ENCODE measurements at places on chromosomes 5 and 9. TPM values are rescaled to one million over a fixed set of nuclear protein-coding genes. Genes with fewer than 3 reads are reported as not detected.

The GCNT1 gene
- total RNA-seq = 8.1 TPM

GRCh38 chr9:76912636-76913275, 6.8 kb upstream of the PRUNE2 start:
- DNase-seq = no peak
- peaks cover 39% of the 10 kb centered on the region for H3K27me3 ChIP-seq
- H3K4me1 ChIP-seq = no peaks in the 10 kb centered on the region
- H3K4me3 ChIP-seq = no peak overlapping the region
- H3K36me3 ChIP-seq = no peaks in the 10 kb centered on the region
- H3K27ac ChIP-seq = no peak overlapping the region

The CDH9 gene
- total RNA-seq = not detected

DNA sequence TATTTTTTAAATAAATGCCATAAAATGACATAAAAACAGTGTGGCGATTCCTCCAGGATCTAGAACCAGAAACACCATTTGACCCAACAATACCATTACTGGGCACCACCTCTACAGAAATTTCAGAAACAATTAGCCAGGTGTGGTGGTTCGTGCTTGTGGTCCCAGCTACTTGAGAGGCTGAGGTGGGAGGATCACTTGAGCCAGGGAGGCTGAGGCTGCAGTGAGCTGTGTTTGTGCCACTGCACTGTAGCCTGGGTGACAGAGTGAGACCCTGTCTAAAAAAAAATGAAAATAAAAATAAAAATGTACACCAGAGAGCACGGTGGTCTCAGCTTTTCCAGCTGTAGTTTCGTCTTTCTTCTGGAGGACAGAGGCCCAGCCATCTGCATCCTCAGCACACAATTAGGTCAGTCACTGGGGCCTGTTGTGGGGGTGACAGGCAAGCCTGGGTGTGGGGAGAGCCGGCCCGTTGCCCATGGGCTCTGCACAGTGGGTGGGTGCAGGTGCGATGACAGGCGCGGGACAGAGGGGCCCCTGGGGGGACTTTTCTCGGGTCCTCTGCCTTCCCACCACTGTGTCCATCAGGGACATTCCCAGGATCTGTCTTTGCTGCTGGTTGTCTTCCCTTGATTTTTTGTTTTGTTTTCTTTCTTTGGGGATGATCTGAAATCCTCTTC, 9.8 kb downstream of the COL5A1 start:
- no peaks in the 10 kb centered on the region for H3K36me3 ChIP-seq
- H3K4me1 ChIP-seq = no peaks in the 10 kb centered on the region
- no peak overlapping the region for H3K4me3 ChIP-seq
- H3K27me3 ChIP-seq = no peaks in the 10 kb centered on the region
- H3K27ac ChIP-seq = no peak overlapping the region
- no peak for DNase-seq

The PCDHGC3 gene
- total RNA-seq = 1.8 TPM

GRCh38 chr5:90308787-90309585, 100.6 kb downstream of the CETN3 start:
- no peak for DNase-seq
- H3K36me3 ChIP-seq = no peaks in the 10 kb centered on the region
- H3K27ac ChIP-seq = no peak overlapping the region
- no peaks in the 10 kb centered on the region for H3K4me1 ChIP-seq
- no peak overlapping the region for H3K4me3 ChIP-seq
- H3K27me3 ChIP-seq = no peaks in the 10 kb centered on the region

DNA sequence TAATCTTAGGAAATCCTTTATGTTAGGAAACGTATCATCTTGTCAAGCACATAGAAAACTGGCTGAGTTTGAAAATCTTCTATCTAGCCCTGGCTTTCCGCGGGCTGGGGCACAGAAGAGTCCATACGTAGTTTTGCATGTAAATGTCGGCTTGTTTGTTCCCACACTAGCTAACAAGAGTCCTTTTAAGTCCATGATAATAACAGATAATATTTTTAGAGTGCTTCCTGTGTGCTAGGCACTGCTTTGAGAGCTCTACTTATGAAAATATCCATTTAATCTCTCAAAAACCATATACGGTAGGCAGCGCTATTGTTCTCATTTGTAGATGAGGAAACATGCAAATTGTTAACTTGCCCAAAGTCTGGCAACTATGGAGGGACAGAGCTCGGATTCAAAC, 40.5 kb downstream of the FYB1 start:
- peaks cover 14% of the 10 kb centered on the region for H3K36me3 ChIP-seq
- H3K27ac ChIP-seq = peak overlapping the region; percentile 91
- DNase-seq = no peak
- no peaks in the 10 kb centered on the region for H3K27me3 ChIP-seq
- peak overlapping the region; percentile 86 for H3K4me3 ChIP-seq
- peaks cover 69% of the 10 kb centered on the region for H3K4me1 ChIP-seq

DNA sequence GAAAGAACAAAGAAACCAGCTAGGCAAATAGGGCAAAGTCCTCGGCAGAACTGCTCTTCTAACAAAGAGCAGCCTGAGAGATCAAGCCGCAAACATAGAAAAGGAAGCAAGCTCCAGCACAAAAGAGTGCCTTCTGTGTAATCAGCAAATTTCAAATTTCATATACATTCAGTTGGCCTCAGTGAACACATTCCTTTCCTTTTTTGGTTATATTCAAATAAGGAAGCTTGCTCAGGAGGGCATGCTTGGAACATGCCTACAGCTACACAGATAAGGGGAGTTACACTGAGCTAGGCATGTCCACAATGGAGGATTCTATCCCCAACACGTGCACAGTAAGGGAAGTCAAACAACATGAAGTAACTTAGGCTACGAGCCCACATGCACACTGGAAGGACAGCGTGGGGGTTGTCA, 23.4 kb downstream of the IL33 start:
- H3K27me3 ChIP-seq = peaks cover 14% of the 10 kb centered on the region
- H3K27ac ChIP-seq = no peak overlapping the region
- no peak for DNase-seq
- no peaks in the 10 kb centered on the region for H3K4me1 ChIP-seq
- no peaks in the 10 kb centered on the region for H3K36me3 ChIP-seq

DNA sequence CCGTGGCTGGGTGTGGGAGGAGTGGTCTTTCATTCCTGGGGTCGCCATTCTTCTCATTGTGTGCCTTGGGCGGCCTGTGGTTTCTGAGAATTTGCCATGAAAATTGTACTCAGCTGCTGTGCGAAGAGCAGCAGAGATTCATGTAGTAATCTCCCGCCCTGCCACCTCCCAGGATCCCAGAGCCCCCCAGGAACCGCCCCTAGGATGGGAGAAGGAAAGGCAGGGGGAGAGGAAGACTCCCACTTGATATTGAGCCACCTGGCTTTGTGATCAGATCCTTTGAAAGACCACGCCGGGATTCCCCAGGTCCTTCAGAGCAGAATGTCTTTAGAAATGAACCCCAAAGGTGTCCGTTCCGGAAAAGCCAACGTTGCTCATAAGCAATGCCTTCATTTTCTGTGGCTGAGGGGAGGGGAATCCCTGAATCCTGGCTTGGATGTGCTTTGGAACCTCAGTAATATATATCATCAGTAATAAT, 27.6 kb downstream of the NEURL1B start:
- no peak overlapping the region for H3K27ac ChIP-seq
- no peaks in the 10 kb centered on the region for H3K4me1 ChIP-seq
- no peaks in the 10 kb centered on the region for H3K27me3 ChIP-seq
- H3K4me3 ChIP-seq = no peak overlapping the region

GRCh38 chr5:38462976-38463633, 93.3 kb downstream of the LIFR start:
- H3K4me1 ChIP-seq = peaks cover 7% of the 10 kb centered on the region
- no peak overlapping the region for H3K4me3 ChIP-seq
- no peak for DNase-seq
- H3K36me3 ChIP-seq = peaks cover 6% of the 10 kb centered on the region
- peak overlapping the region; percentile 2 for H3K27ac ChIP-seq
- H3K27me3 ChIP-seq = peaks cover 28% of the 10 kb centered on the region

The SERF1A gene
- total RNA-seq = 10.8 TPM

The JMY gene
- total RNA-seq = 3.4 TPM

GRCh38 chr9:35658137-35658967, at the start of gene CCDC107:
Gene CCDC107, plus strand, starts transcription at chr9:35658292. Its CDS starts 88 bp downstream, at chr9:35658380.
- peak; percentile 91 for DNase-seq
- peaks cover 6% of the 10 kb centered on the region for H3K36me3 ChIP-seq
- H3K4me3 ChIP-seq = peak within 1 kb of the TSS; percentile 88
- H3K27ac ChIP-seq = peak within 1 kb of the TSS; percentile 99
- no peaks in the 10 kb centered on the region for H3K27me3 ChIP-seq

DNA sequence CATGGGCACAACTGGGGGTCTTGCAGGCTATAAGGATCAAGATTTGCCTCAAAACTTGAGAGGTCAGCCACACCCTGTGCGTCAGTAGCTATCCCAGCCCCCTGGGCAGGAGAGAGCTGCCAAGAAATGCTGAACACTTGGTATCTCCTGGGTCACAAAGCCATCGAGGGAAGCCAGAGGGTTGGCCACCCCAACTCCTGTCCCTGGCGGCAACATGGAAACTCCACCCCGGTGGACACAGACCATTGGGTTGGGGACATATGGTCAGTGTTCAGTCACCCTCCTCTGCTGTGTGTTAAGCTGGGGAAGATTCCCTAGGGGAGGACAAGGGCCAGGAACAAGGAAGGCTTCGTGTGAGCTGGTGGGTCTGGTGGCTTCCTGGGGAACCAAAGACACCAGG, 140.6 kb downstream of the C5orf15 start:
- no peak overlapping the region for H3K4me3 ChIP-seq
- H3K27me3 ChIP-seq = peaks cover 1% of the 10 kb centered on the region
- no peaks in the 10 kb centered on the region for H3K36me3 ChIP-seq
- H3K4me1 ChIP-seq = peaks cover 5% of the 10 kb centered on the region
- H3K27ac ChIP-seq = no peak overlapping the region
- no peak for DNase-seq

The PCDHB8 gene
- not detected for total RNA-seq

The TAF1L gene
- not detected for total RNA-seq

The PLAC8L1 gene
- total RNA-seq = 2.5 TPM

- H3K4me1 ChIP-seq = no peaks in the 10 kb centered on the region
- no peak for DNase-seq
- peaks cover 20% of the 10 kb centered on the region for H3K27me3 ChIP-seq
- H3K27ac ChIP-seq = no peak overlapping the region
- H3K4me3 ChIP-seq = no peak overlapping the region
Observed at GRCh38 chr5:59401637-59402036, 491.9 kb downstream of the PDE4D start.

DNA sequence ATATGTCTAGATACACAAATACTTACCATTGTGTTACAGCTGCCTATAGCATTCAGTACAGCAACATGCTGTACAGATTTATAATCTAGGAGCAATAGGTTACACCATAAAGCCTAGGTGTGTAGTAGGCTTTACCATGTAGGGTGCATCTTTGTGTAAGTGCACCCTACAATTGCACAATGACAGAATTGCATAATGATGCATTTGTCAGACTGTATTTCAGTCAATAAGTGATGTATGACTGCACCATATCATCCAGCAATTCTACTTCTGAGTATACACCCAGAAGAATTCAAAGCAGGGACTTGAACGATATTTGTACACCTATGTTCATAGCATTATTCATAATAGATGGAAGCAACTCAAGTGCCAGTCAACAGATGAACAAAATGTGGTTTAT, 100.4 kb upstream of the SLC44A1 start:
- DNase-seq = no peak
- no peak overlapping the region for H3K4me3 ChIP-seq
- H3K36me3 ChIP-seq = no peaks in the 10 kb centered on the region
- H3K27me3 ChIP-seq = peaks cover 21% of the 10 kb centered on the region

- H3K4me1 ChIP-seq = peaks cover 9% of the 10 kb centered on the region
- peak overlapping the region; percentile 49 for H3K27ac ChIP-seq
- DNase-seq = no peak
- no peak overlapping the region for H3K4me3 ChIP-seq
- peaks cover 4% of the 10 kb centered on the region for H3K36me3 ChIP-seq
Observed at GRCh38 chr5:68140763-68141162, 74.8 kb upstream of the PIK3R1 start.

The SOHLH1 gene
- not detected for total RNA-seq

The PHAX gene
- total RNA-seq = 37.7 TPM

DNA sequence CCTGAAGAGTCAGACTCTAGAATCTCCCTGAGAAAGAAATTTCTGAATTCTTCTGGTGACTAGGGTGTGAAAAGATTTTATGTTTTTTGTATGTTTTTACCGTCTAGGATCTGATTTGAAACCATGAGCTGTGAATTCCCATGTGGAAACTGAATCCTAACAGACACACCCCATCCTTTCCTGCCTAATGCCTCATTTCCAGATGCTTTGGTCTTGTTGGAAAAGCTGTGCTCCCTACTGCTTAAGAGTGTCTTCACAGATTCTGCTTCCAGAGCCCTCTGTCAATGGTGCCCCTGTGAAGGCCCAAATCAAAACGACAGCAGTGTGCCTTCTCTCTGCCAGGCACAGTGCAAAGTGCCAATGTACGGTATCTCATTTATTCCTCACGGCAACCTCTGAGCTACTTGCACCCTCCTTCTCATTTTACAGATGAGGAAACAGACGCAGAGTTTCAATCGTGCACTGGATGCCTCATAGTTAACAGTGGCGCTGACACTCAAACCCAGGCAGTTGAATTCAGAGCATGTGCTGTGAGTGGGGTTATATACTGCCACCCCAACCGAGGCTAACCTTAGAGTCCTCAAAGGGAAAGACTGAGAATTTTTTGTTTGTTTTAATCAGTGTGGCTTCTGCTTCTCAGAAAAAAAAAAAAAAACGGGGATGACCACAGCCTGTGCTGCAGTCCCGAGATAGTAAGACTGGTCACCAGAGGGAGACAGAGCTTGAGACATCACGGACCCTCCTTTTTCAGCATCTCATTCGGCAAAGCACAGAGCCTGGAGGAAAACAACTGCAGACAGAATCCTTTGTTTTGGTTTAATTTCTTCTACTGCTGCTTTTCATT, 188.4 kb downstream of the SNCAIP start:
- no peak overlapping the region for H3K27ac ChIP-seq
- H3K27me3 ChIP-seq = no peaks in the 10 kb centered on the region
- H3K36me3 ChIP-seq = no peaks in the 10 kb centered on the region
- H3K4me1 ChIP-seq = no peaks in the 10 kb centered on the region

DNA sequence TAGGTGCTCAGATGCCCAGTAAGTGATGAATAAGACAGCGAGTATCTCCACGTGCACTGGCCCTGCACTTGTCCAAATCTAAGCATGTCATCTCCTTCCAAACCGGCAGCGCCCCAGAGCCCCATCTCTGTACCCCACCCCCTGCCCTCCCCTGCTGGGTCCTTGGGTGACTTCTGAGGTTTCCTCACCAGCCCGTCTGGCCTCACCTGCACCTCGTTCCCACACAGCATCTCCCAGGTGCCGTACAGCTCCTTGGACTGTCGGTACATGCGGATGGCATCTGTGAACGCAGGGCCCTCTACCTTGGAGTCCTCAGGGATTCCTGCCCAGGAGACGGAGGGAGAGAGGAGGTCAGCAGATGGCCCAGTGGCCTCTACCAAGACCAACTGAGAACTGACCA, 66.3 kb downstream of the LRSAM1 start:
- H3K27ac ChIP-seq = no peak overlapping the region
- H3K4me3 ChIP-seq = no peak overlapping the region
- peaks cover under 1% of the 10 kb centered on the region for H3K36me3 ChIP-seq
- no peaks in the 10 kb centered on the region for H3K27me3 ChIP-seq
- DNase-seq = no peak
- peaks cover 19% of the 10 kb centered on the region for H3K4me1 ChIP-seq

GRCh38 chr5:61822584-61822983, 483.4 kb upstream of the KIF2A start:
- DNase-seq = no peak
- no peak overlapping the region for H3K4me3 ChIP-seq
- H3K27me3 ChIP-seq = peaks cover 15% of the 10 kb centered on the region
- peaks cover 5% of the 10 kb centered on the region for H3K4me1 ChIP-seq

The DNAJA1 gene
- 219 TPM for total RNA-seq

GRCh38 chr5:37412515-37412914, 33.4 kb downstream of the WDR70 start:
- no peaks in the 10 kb centered on the region for H3K4me1 ChIP-seq
- H3K27ac ChIP-seq = no peak overlapping the region
- H3K4me3 ChIP-seq = no peak overlapping the region
- no peaks in the 10 kb centered on the region for H3K36me3 ChIP-seq

- H3K36me3 ChIP-seq = peaks cover 4% of the 10 kb centered on the region
- peak overlapping the region; percentile 83 for H3K27ac ChIP-seq
Observed at GRCh38 chr5:39100301-39100850, 26.2 kb upstream of the RICTOR start.
